ENCODE measurements at places on chromosomes 7 and 10.

GRCh38 chr7:82945480-82945879 lies 217.2 kb downstream of the PCLO start:
- no peak for DNase-seq

DNA sequence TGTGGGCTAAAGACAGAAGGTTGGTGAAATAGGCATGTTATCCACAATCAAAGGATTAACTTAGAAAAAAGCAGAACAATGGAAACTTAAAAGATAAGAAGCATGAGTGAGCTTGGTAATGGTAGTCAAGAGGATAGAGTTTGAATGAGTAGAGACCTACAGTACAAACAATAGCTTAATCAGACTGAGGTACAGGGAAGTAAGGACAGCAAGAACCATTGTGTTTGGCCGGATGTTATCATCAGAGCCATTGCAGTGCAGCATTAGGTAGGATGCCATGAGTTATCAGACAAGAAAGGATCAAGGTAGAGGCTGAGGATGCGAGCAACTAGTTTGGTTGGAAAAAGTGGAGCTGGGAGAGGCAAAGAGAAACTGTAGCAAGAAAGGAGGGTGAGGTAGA lies 353.3 kb upstream of the VSTM2A start:
- DNase-seq, result no peak

- DNase-seq, result no peak
Measured at GRCh38 chr7:111594602-111595001, 32.3 kb upstream of the IMMP2L start.

- no peak for DNase-seq
Measured at GRCh38 chr10:70902661-70903261, 14.4 kb upstream of the PCBD1 start.

DNA sequence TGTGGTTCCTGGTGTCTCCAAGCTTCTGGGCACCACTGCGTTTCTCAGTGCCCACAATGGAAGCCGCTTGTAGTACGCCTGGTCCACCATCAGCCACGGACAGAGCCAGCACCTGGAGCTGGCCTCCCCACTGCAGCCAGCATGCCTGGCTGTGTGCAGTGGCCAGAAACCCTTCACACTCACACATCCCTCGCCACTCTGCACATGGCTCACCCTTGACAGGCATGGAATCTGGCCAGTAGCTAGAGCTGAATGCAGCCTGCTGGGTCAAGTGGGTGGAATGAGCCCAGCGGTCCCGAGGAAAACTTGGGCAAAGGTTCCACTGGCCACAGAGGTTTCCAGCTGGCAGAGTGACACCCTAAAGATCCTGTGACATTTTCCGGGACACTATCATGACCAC lies 146.0 kb upstream of the ADO start:
- DNase-seq, result no peak

GRCh38 chr10:17029239-17029580 lies 100.4 kb downstream of the CUBN start:
- DNase-seq, result no peak

GRCh38 chr10:128448796-128449195 lies 322.6 kb upstream of the MKI67 start:
- no peak for DNase-seq

DNA sequence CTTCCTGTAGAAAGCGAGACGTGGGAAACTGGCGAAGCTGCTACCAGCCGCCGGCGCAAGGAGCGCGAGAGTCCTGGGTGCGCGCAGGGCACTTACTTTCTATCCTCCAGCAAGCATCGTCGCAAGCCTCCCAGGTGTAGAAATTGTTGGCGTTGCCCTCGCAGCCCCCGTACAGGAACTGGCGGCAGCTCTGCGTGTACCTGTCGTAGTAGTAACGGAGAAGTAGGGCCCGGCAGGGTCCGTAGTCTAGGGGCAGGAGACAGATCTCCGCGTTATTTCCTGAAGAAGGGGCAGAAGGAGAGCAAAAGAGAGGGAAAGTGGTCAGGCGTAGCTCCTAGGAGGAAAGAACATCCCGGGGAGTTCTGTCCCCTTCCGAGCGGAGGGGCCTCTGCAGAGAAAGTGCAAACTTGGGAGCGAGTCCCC lies 501 bp downstream of the TFPI2 start:
- peak; percentile 46 for DNase-seq

All from nephron progenitor cell (in vitro differentiated cells).